SHP77 (cell line): ENCODE measurements at places on chromosomes 3 and 15.
A peak's percentile ranks its signal among the peaks of the same experiment; 100 is the strongest.

GRCh38 chr15:58407236-58407775 lies 24.5 kb upstream of the LIPC start:
- no peak for DNase-seq

GRCh38 chr3:64355401-64355807 lies 130.1 kb upstream of the PRICKLE2 start:
- DNase-seq = no peak

GRCh38 chr3:31448882-31449243 lies 83.9 kb upstream of the STT3B start:
- DNase-seq = no peak

GRCh38 chr3:52246728-52247408 lies 1.3 kb downstream of the PPM1M start:
- no peak for DNase-seq

DNA sequence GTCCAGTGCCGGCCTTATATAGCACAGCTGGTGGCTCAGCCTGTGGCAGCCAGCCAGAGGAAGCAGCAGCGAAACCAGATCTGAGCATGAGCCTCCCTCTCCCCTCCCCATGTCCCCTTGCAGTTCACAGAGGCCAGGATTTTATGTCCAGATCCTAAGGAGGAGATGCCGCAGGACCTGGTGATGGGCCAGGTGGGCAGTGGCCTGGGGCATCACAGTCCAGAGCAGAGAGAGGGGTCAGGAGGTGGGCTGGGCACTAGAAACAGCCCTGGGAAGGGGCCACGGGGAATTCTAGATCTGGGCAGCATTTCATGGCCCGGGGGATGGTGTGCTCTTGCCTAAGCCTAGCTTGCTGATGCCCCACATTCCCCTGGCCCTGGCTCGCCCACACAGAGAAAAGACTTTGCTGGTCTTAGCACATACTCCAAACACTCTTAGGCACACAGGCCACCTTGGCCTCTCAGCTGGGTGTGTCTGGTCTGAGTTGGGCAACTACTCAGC lies 259 bp upstream of the CILP start:
- DNase-seq = peak; percentile 54

DNA sequence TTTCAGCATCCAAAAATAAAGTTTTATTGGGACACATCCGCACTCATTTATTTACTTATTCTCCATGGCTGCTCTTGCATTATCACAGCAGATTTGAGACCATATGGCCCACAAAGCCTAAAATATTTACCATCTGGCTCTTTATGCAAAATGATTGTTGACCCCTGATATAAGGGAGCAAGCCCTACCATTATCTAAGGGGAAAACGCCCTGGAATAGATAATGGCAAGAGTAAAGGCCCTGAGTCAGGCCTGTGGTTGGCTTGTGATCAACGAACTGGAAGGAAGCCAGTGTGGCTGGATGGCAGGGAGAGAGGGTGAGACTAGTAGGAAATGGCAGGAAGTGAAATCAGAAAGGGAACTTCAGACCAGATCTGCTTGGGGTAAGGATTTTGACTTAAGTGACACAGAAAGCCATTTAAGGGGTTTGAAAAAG lies 24.6 kb upstream of the DMXL2 start:
- DNase-seq = no peak

- DNase-seq = no peak
Observed at GRCh38 chr15:60763688-60764087, 284.7 kb upstream of the ICE2 start.

GRCh38 chr3:47318916-47319315 lies 36.2 kb downstream of the KLHL18 start:
- no peak for DNase-seq

- DNase-seq = no peak
Observed at GRCh38 chr3:135581806-135582205, 383.7 kb upstream of the PPP2R3A start.

DNA sequence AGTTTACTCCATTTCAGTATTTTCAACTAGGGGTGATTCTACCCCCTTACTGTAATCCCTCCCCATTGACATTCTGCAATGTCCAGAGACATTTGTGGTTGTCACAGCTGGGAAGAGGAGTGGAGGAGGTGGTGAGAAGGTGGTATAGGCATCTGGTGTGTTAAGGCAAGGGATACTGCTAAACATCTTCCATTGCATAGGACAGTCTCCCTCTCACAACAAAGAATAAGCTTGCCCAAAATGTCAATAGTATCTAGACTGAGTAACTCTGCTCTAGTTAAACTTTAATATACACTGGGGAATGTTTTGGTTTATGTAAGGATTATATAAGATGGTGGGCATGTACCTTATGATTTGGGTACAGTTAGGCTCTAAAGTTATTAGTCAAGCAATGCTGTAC lies 737.6 kb downstream of the ROBO1 start:
- no peak for DNase-seq

- peak; percentile 82 for DNase-seq
Observed at GRCh38 chr15:52018693-52019393, at the start of gene MAPK6. TSS of gene MAPK6 (plus strand) at chr15:52019219. CDS start at chr15:52046461, 27,242 bp downstream.

DNA sequence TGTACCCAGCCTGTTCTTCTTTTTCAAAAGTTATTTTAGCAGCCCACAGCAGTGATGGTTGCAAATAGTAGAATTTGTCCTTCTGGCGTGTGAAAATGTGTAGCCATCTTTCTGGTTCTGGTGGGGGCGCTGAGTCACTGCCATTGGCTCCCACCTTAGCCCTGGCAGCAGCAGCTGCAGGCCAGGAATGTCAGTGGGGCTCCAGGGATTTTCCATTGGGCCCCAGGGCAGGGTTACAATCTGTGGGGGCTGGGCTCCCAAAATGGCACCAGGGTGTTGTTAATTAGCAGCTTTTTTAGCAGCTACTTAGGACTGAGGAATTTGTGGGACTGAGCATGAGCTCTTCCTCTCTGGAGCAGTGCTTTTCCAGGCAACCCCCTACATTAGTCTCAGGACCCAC lies 38.9 kb downstream of the TOPAZ1 start:
- no peak for DNase-seq

DNA sequence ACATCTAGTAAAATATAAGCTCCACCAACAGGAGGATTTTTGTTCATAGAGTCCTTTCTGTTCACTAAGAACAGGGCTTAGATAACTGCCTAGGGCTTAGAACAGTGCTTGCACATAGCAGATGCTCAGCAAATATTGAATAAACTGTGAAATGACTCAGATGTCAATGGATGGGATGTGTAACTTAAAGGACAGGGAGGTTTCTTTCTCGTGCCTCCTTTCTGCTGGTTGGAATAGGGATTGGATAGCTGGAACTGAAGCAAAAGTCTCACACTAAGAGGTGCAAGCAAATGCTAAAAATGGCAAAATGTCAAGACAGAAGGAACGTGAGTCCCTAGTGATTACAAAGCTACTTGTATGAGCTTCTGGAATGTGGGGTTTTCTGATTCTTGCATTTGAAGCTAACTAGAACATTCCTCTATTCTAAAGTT lies 392.8 kb upstream of the WNT5A start:
- no peak for DNase-seq

DNA sequence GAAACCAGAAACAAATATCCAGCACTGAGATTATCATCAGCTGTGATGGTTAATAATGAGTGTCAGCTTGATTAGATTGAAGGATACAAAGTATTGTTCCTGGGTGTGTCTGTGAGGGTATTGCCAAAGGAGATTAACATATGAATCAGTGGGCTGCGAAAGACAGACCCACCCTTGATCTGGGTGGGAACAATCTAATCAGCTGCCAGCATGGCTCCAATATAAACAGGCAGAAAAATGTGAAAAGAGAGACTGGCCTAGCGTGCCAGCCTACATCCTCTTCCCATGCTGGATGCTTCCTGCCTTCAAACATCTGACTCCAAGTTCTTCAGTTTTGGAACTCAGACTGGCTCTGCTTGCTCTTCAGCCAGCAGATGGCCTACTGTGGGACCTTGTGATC lies 869.5 kb downstream of the SI start:
- DNase-seq = no peak

- no peak for DNase-seq
Observed at GRCh38 chr15:93932164-93932776, 299.1 kb upstream of the MCTP2 start.

DNA sequence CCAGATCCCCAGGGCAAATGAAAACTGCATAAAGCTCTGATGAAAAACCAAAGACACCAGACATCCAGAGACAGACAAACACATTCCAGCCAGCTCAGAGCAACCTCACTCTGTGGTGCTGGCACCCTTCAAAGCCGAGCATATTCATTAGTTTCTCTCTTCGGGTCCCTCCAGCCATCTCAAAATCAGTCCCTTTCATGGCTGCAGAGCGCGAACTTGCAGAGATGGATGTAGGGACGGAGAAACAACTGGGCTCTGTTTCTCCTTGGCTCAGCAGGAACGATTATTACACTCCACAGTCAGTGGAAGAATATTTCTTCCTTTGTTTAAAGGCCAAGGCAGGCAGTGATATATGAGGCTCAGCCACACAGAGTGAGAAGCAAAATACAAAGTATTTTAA lies 50.4 kb upstream of the SYN2 start:
- DNase-seq = peak; percentile 0

GRCh38 chr15:77567202-77567601 lies 65.5 kb downstream of the LINGO1 start:
- no peak for DNase-seq

DNA sequence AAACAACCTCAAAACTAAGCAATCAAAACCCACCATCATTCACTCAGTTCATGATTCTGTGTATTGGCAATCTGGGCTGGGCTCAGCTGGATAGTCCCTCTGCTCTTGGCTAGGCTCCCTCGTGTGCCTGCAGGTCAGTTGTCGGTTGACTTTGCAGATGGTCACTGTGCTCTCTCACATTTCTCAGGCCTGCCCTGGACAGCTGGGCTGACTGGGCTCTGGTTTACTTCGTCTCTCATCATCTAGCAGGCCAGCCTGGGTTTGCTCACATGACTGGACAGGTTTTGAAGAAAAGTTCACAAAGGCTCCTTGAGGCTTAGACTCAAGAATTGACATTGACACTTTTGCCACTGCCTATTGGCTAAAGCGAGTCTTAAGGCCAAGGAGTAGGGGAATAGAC lies 105.0 kb upstream of the CTNNB1 start:
- DNase-seq = no peak

GRCh38 chr15:67161881-67162280 lies 92.6 kb downstream of the AAGAB start:
- no peak for DNase-seq

DNA sequence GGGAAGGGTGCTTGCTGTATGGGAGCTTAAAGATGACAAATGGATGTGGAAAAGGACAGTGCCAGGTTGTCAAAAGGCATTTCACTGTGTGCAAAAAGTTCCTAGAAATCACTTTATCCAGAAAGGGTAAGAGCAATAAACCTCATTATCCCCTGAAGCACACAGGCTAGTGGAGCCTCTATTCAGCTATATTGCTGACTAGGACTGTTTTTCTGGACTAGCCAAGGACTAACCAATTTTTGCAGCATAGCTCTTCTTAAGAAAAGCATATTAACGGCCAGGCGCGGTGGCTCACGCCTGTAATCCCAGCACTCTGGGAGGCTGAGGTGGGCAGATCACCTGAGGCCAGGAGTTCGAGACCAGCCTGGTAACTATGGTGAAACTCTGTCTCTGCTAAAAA lies 64.8 kb downstream of the MLH1 start:
- DNase-seq = no peak

- no peak for DNase-seq
Observed at GRCh38 chr3:148147903-148148302, 549.8 kb upstream of the AGTR1 start.

DNA sequence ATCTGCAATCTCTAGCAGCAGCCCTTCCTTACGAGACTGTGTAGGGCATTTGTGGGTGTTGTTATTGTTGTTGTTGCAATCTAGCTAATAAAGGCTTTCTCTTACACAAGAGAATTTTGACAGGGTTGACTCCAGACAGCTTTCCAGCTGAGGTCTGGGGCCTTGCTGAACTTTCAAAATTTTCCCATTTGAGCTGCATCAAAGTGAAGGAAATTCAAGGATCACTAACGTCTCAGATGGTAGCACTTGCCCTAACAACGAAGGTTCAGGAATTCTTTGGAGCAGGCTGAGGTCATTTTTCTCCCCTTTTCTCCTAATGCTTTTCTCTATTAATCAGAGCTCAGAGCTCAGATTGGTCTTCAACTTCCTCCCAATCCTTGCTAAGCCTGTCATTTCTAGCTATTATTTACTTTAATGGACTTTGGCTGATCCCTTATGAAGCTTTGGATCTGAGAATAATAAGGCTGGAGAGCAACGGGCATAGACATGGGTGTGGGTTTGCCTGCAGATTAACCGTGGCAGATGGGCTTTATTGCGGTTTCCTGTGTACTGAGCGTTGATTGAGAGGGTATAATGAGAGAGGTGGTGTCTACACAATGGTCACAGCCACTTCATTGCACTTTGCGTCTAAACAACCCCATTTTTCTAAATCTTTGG lies 614.0 kb upstream of the AGTR1 start:
- peak; percentile 7 for DNase-seq

DNA sequence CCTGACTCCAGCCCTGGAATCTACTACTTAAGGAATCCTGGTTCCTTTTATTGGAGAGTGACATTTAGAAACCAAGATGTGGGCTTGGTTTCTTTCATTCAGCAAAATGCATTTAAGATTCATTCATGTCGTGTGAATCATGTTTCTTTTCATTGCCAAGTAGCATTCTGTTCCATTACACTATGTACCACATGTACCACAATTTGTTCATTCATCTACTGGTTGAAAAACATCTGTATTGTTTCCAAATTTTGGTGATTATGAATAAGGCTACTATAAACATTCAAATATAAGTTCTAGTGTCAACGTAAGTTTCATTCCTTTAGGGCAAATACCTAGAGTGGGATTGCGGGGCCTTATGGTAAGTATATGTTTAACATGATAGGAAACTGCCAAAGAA lies 264.2 kb downstream of the VPS13C start:
- no peak for DNase-seq

GRCh38 chr3:87090631-87091030 lies 99.7 kb upstream of the VGLL3 start:
- DNase-seq = no peak
